Bronchus fibroblast of lung (primary cell): ENCODE measurements at places on chromosomes 3 and 15. TPM values are rescaled to one million over a fixed set of nuclear protein-coding genes. Genes with fewer than 3 reads are reported as not detected.

MAP3K13 gene
- total RNA-seq, result 11.3 TPM in 2 replicates

CNTN6 gene
- total RNA-seq, result not detected in 2 replicates

BCL2A1 gene
- not detected in 2 replicates for total RNA-seq

RHOA gene
- 530 and 559 TPM in 2 replicates for total RNA-seq

RASGRF1 gene
- under 0.01 and 0.50 TPM in 2 replicates for total RNA-seq

SHC4 gene
- 0.67 and 0.74 TPM in 2 replicates for total RNA-seq

FAM107A gene
- 1.3 TPM in 2 replicates for total RNA-seq

CCR3 gene
- not detected in 2 replicates for total RNA-seq

IL16 gene
- total RNA-seq, result 0.34 and 1.0 TPM in 2 replicates

EPHB1 gene
- total RNA-seq, result 1.0 and 1.5 TPM in 2 replicates

CEMIP gene
- 2.7 and 3.0 TPM in 2 replicates for total RNA-seq

RTP4 gene
- not detected in 2 replicates for total RNA-seq

PAK2 gene
- total RNA-seq, result 21.4 and 29.3 TPM in 2 replicates

SNX22 gene
- under 0.01 and 0.17 TPM in 2 replicates for total RNA-seq

FBLN2 gene
- total RNA-seq, result 15.5 and 15.9 TPM in 2 replicates

GPR15 gene
- total RNA-seq, result not detected in 2 replicates

INSYN1 gene
- total RNA-seq, result 0.17 and 0.30 TPM in 2 replicates

NAALADL2 gene
- total RNA-seq, result 1.0 and 3.4 TPM in 2 replicates

AP3B2 gene
- under 0.01 and 0.15 TPM in 2 replicates for total RNA-seq

AP4E1 gene
- total RNA-seq, result 3.7 and 5.9 TPM in 2 replicates

ZNF592 gene
- total RNA-seq, result 5.4 and 5.5 TPM in 2 replicates

DENND4A gene
- 6.5 and 8.2 TPM in 2 replicates for total RNA-seq

KNL1 gene
- total RNA-seq, result 15.5 and 21.4 TPM in 2 replicates

SLC22A14 gene
- not detected in 2 replicates for total RNA-seq

COL6A5 gene
- total RNA-seq, result not detected in 2 replicates

TMOD2 gene
- total RNA-seq, result 3.4 and 3.5 TPM in 2 replicates

TGM5 gene
- not detected in 2 replicates for total RNA-seq

GRK7 gene
- not detected in 2 replicates for total RNA-seq

GHSR gene
- total RNA-seq, result not detected in 2 replicates

CKMT1A gene
- total RNA-seq, result not detected in 2 replicates

TMC3 gene
- not detected in 2 replicates for total RNA-seq

MESP2 gene
- total RNA-seq, result 0.45 and 1.3 TPM in 2 replicates

PPARG gene
- 35.2 and 41.9 TPM in 2 replicates for total RNA-seq

RCCD1 gene
- 25.2 and 29.6 TPM in 2 replicates for total RNA-seq

SAMMSON gene
- not detected in 2 replicates for total RNA-seq

MKRN3 gene
- total RNA-seq, result under 0.01 TPM in 1 of 2 replicates, not detected in the other

SPESP1 gene
- 3.7 and 4.2 TPM in 2 replicates for total RNA-seq

NUTM1 gene
- total RNA-seq, result not detected in 2 replicates

LARP6 gene
- total RNA-seq, result 83.9 and 88.0 TPM in 2 replicates

EFL1 gene
- 8.1 and 8.3 TPM in 2 replicates for total RNA-seq

PAQR9 gene
- not detected in 2 replicates for total RNA-seq

PCLAF gene
- total RNA-seq, result 40.7 and 44.2 TPM in 2 replicates

CCDC13 gene
- 1.2 and 2.7 TPM in 2 replicates for total RNA-seq

FBXW12 gene
- total RNA-seq, result not detected in 2 replicates

RTP1 gene
- not detected in 2 replicates for total RNA-seq

COL6A6 gene
- not detected in 2 replicates for total RNA-seq

MAP6D1 gene
- 3.2 and 3.6 TPM in 2 replicates for total RNA-seq

PLIN1 gene
- 0.15 TPM in 1 of 2 replicates, not detected in the other for total RNA-seq

MYO5C gene
- 0.15 and 0.50 TPM in 2 replicates for total RNA-seq

SETD2 gene
- total RNA-seq, result 10.9 and 13.8 TPM in 2 replicates

LRRC31 gene
- total RNA-seq, result not detected in 2 replicates

FBXL22 gene
- total RNA-seq, result 0.15 and 0.17 TPM in 2 replicates
